ENCODE measurements at places on chromosomes 11 and 22.
A peak's percentile ranks its signal among the peaks of the same experiment; 100 is the strongest.

GRCh38 chr11:121099885-121100284 lies 1.2 kb upstream of the TECTA start:
- no peak for DNase-seq

GRCh38 chr11:46238078-46238966 lies 39.1 kb upstream of the CREB3L1 start:
- DNase-seq = peak; percentile 54

DNA sequence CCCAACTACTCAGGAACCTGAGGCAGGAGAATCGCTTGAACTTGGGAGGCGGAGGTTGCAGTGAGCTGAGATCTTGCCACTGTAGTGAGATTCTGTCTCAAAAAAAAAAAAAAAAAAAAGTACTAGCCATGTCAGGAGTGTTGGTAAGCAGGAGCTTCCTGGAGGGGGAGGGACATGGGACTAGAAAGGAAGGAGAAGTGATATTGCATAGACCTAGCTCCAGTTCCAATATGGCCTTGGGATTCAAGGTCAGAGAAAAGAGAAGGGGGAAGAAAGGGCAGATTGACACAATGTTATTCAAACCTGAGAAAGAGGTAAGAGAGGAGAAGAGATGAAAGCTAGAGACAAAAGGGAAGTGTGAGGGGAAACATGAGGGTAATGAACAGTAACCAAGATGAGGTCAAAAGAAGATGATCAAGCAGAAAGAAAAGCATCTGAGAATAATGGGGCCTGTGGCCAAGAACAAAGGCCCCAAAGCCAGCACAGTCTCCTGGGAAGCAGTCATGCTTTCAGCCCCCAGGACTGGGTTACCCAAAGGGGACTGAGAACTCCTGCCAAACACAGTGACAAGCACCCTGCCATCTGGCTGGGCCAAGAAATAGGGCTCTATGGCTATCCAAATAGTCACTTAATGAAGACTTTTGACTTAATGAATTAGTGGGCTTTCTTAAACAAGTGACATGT lies 51.7 kb upstream of the FTH1 start:
- DNase-seq = no peak

DNA sequence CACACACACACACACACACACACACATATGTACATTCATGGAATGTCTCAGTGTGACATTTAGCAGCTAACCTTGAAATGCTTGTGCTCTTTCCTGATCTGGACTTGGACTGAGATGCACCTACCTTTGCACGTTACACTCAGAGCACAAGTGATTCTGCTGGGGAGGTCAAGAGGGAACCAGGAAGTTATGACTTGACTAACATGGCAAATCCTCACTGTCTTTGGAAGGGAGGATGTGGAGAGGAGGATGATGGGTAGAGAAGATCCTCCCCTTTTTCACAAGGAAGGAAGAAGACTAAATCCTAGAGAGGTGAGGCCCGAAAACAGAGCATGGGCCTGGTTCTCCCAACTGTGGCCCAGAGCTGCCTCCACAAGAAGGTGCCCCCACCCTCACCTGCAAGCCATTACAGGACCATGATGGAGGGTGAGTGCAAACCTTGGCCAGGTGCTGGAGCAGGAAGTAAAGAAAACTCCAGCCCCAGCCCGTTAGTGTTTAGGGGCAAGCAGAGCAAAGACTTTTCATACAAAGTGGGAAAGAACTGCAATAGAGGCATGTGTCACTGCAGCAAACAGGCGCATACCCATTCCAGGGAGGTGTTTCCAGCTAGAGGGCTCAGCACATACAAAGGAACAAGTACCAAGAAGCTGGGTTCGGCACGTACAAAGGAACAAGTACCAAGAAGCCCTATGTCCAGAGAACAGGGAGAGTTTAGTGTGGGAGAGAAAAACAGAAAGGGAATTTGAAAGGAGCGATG lies 26.4 kb downstream of the SCN4B start:
- DNase-seq = no peak

DNA sequence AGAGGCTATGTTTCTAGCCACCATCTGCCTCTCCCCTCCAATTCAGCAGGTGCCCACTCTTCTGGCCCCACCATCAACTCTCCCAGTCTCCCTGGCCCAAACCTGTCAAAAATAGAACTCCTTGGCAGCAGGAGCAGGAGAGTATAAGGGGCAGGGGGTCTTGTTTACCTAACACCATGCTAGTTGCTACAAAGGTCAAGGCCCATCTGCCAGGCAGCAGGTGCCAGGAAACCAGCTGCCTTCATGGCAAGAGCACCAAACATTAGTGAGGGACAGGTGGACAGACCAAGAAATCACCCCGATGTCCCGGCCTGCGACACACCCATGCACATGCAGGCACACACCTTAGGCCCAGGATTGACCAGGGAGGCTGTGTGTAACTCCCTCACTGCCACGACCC lies 387.9 kb downstream of the BUD13 start:
- no peak for DNase-seq

GRCh38 chr11:11810764-11811726 lies 30.7 kb upstream of the USP47 start:
- no peak for DNase-seq

DNA sequence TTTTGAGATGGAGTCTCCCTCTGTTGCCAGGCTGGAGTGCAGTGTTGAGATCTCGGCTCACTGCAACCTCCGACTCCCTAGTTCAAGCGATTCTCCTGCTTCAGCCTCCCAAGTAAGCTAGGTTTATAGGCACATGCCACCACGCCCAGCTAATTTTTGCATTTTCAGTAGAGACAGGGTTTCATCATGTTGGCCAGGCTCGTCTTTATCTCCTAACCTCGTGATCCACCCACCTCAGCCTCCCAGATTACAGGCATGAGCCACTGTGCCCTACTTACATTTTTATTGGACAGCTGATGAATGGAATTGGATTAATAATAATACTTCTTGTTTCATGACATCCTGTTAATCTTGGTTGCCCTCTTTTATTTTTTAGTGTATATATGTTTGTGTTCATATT lies 3.0 kb upstream of the MRGPRD start:
- DNase-seq = no peak

DNA sequence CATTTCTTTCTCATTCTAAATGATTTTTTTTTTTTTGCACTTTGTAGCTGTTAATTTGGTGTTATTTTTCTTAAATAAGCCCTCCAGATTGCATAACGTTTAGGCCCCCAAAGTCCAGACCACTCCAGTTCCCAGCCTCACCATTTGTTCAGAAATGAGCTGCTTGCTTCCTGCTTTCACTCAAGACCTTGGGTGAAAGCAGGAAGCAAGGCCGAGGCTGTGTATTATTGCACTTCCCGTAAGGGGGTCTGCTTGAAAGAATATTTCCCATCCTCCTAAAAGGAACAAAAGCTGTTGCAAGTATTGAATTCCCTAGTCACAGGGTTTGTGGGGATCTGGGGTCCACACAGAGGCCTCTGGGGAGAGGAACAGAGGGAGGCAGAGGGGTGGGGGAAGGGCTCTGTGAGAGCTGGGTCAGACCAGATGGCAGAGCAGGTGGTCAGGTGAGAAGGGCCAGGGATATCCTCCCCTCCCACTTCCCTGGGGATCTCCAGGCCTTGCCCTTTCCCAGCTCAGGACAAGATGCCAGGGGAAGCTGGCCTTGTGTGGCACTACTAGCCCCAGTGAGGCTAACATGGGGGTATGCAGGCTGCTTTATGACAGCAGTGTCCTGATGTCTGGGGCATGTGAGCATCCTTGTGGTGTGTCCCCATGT lies 51.6 kb upstream of the MYEOV start:
- no peak for DNase-seq

GRCh38 chr22:16824716-16825687 lies at the start of gene XKR3:
TSS of gene XKR3 (minus strand) at chr22:16825411. CDS start at chr22:16808073, 17,338 bp downstream.
- no peak for DNase-seq

GRCh38 chr22:20027966-20028854 lies 7.3 kb downstream of the TANGO2 start:
- DNase-seq = no peak

- DNase-seq = no peak
These were observed 17.9 kb downstream of the POLR3H start for GRCh38 chr22:41526226-41526829.

DNA sequence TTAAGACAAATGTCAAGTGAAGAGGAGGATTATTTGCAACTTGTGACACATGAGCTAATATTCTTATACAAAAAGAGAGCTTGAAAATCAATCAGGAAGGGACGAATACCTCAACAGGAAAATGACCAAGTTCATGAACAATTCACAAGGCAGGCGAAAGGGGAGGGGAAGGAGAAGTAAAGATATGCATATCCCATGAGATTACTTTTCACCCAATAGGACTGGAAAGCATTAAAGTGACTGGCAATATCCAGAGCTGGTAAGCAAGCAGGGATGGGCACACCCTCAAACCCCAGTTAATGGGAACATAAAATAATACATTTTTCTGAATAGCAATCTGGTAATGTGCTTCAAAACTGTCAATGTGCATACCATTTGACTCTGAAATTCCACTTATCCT lies 129.5 kb downstream of the SLC1A2 start:
- DNase-seq = no peak

GRCh38 chr11:112963368-112963955 lies 2.2 kb downstream of the NCAM1 start:
- DNase-seq = no peak

GRCh38 chr22:45180146-45180679 lies 16.5 kb downstream of the NUP50 start:
- DNase-seq = no peak

DNA sequence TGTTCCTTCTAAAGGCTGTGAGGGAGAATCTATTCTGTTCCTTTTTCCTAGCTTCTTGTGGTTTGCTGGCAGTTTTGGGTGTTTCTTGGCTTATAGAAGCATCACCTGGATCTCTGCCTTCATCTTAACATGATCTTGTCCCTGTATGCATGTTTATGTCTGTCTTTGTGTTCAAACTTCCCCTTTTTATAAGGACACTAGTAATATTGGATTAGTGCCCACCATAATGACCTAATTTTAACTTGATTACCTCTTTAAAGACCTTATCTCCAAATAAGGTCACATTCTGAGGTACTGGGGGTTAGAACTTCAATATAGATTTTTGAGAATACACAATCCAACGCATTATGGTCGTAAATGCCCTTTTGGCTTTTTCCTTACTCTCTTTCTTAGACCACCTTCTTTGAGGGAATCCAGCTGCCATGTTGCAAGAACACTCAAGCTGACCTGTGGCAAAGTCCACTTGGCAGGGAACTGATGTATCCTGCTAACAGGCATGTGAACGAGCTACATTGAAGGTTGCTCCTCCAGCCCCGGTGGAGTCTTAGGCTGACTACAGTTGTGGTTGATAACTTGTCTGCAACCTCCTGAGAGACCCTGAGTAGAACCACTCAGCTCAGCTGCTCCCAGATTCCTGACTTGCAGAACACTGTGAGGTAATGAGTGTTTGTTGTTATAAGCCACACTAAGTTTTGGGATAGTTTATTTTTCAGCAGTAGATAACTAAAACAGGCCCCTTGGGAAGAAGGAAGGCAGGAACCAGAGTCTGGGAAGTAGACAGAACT lies 127.1 kb upstream of the OR9Q1 start:
- DNase-seq = no peak

DNA sequence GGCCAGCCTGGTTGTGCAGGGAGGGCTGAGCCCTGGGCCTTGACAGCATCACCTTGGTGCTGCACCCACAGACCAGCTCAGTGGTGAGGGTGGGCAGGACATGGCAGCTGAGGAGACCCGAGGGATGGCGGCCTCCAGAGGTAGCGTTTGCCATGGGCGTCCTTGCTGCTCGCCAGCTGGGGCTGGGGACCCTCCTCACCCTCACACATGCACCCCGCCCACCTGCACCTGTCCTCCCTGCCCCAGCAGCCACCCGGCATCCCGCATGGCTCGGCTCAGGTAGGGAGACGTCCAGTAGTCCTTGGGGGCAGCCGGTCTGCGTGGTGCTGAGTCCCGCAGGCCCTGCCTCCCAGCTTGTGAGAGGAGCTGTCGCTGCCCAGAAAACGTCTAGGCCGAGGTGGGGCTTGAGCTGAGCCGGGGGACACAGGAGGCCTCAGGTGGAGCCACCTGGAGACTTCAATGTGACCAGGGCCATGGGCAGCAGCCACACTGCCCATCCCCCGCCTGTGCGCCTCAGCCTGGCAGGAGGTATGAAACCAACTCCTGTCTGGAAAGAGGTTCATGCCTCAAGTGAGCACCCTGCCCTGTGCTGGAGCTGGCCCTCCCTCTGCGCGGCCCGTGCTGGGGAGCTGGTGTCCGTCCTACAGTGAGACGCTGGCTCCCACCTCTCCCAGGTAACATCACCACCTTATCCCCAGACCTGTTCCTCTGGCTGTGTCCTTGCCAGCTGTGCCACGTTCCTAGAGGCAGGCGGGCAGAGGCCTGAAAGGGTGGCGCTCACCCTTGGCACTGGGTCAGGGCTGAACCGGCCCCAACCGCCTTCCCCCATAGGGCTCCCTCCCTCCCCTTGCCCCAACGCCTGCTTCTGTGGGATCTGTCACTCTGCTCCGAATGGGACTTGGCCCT lies 3.3 kb upstream of the TRABD start:
- no peak for DNase-seq

- no peak for DNase-seq
These were observed 1432.6 kb upstream of the TENM4 start for GRCh38 chr11:80873310-80873999.

GRCh38 chr11:132318421-132319157 lies 948.2 kb downstream of the NTM start:
- DNase-seq = no peak

DNA sequence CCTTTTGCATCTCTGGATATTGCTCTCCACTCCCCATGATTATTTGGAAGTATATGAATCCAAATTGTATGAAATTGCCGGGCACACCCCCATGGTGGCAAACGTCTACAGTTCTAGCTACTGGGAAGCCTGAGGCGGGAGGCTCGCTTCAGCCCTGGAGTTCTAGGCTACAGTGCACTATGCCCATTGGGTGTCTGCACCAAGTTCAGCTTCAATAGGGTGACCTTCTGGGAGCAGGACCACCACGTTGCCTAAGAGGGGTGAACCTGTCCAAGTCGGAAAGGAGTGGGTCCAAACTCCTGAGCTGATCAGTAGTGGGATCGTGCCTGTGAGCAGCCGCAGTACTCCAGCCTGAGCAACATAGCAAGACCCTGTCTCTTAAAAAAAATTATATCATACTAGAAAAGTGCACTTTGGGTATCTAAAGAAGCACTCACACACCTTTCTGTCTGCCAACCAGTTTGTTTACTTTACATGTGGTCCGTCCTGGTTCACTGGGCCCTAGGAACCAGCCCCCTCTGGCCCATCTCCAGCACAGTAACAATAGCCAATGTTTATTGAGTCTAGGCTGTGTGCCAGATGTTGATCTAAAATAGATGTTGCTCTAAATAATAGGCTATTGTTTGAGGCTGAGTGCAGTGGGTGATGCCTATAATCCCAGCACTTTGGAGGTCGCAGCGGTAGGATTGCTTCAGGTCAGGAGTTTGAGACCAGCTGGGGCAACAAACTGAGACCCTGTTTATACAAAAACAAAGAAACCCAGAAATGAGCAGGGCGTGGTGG lies 16.4 kb upstream of the KAT5 start:
- no peak for DNase-seq

GRCh38 chr11:35478471-35479091 lies 46.8 kb downstream of the PAMR1 start:
- no peak for DNase-seq

- DNase-seq = no peak
These were observed 37.6 kb upstream of the DBX1 start for GRCh38 chr11:20197881-20198280.

All from activated T-cell treated with anti-CD3 and anti-CD28 coated beads for 4 hours (primary cell).